ENCODE measurements at places on chromosomes 4 and X.
A peak's percentile ranks its signal among the peaks of the same experiment; 100 is the strongest.

GRCh38 chr4:28916585-28916984 lies 1803.6 kb upstream of the PCDH7 start:
- no peak for DNase-seq

DNA sequence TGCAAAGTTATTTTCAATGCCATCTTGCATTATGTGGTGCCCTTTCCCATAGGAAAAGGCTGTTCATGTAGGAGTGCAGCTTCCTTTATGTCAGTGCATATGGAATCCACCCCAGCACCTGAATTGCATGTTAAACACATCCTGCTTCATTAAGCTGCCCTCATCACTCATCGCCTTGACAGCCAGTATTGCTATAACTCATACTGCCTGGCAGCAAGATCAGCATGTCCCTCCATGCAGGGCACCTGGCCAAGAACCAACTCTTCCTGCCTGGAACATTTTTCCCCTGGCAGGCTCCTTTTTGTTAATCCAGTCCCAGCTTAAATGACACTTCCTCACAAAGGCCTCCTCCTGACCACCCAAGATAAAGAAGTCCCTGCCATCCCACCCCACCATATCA lies 23.5 kb upstream of the CA5B start:
- DNase-seq: no peak

DNA sequence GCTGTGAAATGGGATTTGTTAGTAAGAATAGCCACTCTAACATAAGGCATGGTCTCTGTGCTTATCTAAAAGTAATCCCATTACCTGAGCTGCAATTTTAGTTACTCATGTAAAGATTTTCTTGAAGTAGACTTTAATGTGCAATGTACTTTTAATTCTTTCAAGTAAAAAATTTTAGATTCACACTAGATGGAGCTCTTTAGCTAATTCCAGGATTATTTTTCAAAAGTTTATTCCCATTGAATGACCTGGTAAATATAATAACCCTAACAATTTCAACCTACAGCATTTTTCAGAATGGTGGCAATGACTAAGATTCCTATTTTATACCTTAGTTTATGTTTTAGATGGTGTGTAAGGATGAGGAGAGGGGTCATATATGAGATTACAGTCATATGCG lies 18.1 kb downstream of the USP38 start:
- peak; percentile 8 for DNase-seq

- no peak for DNase-seq
Measured at GRCh38 chrX:28756647-28757046, 169.4 kb downstream of the IL1RAPL1 start.

- DNase-seq: no peak
Measured at GRCh38 chr4:26179316-26179760, 141.5 kb upstream of the RBPJ start.

- DNase-seq: no peak
Measured at GRCh38 chr4:176274441-176274840, 5.4 kb upstream of the ASB5 start.

DNA sequence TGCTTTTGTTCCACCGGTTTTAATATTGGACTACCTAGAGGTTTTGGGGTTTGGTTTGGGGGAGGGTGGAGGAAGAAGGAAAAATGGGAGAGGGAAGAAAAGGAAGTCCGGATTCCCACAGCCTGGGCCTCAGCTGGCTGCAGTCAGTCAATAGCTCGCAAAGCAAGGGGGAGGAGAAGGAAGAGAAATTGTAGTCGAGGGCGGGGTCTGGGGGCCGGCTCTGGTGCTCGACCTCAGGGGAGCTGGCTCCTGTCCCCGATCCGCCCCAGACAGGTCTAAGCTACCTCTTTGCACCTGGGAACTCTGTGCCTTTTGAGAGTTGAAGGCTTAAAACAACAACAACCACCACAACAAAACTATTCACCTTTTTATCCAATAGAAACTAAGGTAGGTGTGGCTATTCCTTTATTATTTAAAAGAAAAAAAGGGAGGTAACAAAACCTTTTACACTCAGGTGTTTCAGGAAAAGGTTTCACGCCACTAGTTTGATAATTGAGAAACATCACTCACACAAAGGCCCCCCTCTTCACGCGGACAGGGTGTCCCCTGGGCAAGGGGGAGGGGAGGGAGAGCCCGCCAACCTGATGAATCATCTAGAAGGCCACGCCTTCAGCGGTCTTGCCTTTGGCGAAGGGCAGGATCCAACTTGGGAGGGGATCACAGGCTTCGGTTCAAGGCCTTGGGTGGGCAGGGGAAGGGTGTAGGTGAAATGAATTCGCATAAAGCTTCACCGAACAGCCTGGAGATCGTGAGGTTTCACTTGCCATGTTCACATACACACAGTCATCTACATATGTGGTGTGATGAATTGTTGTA lies 1.6 kb upstream of the LNX1 start:
- DNase-seq: no peak

DNA sequence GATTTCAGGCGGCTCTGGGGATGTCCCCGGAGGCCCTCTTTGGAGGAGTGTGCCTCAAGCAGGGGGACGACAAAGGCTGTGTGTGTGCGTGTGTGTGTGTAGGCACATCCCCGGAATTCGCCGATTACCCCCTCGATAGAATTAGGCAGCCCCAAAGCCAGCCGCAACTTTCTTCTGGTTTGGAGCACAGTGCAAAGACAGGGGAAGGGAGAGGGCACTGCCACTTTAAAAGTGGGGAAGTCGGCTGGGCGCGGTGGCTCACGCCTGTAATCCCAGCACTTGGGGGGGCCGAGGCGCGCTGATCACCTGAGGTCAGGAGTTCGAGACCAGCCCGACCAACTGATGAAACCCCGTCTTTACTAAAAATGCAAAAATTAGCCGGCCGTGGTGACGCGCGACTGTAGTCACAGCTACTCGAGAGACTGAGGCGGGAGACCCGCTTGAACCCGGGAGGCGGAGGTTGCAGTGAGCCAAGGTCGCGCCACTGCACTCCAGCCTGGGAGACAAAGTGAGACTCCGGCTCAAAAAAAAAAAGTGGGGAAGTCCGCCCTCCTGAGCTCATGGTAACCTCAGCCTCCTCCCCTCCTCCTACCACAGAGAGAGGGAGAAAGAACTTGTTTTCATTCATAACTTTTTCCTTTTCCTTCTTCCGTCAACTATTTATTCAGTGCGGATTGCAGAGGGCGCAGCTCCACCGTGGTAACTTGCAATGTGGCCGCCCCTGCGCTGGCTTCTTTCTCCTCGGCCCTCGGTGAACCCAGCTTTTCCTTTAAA lies 2.4 kb downstream of the SPRY1 start:
- DNase-seq: no peak

DNA sequence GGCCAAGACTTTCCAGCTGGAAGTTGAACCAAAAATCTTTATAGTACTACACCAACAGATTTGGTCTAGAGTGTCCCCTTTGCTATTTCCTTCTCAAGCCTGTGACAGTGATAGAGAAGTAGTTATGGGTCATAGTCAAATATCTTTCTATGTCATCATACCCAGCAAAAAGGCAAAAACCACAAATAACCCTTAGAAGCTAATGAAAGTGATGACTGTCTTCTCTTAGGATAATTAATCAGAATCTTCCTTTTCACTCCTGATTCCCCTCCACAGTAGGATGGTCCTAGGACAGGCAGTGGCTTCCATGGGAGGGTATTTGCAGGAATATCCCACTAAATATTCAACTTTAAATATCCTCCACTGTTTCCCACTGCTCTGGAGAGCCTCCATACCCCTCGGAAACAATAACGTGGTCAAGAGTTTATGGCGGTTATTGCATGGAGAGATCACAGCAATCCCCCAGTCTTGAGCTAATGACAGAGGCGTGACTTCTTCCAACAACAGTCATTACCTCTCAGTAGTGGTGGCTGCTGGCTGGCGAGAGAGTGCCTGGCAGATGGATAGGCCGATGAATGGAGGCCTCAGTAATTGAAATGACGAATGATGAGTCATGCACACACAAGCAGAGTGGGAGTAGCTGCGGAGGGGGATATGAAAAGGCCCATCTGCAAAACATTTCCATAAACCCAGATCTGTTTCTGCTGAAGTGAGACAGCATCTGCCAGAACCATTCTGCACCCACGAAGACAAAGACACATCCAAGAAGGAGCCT lies 154.9 kb downstream of the STK32B start:
- DNase-seq: no peak

DNA sequence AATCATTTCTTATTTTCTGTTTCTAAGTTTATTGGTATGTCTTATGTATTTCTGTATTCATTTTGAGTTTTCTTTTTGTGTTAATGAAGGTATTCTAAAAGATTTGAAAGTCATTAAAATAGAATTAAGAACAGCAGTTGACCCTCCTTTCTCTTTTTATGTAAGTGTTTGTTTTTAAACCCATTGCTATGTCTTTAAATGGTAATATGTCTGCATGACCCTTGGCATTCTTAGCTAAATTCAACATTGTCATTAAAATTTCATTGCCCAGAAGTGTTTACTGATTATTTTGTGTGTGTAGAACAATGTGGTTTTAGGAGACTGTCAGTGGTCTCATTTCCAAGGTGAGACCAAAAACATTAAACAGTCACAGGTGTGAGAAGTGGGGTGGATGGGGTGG lies 197.8 kb downstream of the PCDH7 start:
- no peak for DNase-seq

GRCh38 chr4:17846266-17846665 lies 35.5 kb downstream of the NCAPG start:
- no peak for DNase-seq

DNA sequence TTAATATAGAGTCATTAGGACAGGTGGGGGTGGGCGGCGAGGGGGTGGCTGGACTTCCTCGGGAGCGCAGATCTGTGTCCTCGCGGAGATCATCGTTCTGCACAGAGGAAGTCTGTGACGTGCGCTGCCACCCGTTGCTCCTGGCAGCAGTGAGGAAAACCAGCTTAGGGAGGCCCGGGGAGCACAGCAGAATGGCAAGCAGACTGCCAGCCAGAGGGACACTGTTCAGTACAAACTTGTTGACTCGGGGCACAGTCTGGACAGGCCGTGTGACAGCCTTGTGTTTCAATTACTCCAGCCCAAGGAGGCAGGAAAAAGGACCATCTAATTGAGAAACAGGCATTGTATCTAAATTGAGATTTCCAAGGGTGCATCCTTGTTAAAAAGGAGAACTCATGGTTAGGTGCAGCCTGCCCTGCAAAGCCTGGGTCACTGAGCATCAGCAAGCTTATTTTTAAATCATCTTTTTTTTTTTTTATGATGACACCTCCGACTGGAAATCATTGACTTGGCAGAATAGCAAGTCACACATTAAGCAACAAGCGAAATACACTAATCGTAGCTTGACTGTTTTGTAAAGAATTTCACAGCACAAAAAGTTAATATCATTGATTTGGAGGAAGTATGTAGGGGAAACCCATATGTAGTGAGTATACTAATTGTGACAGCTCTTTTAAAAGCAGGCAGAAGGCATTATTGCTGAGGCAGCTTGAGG lies 512.0 kb upstream of the FAT1 start:
- no peak for DNase-seq

DNA sequence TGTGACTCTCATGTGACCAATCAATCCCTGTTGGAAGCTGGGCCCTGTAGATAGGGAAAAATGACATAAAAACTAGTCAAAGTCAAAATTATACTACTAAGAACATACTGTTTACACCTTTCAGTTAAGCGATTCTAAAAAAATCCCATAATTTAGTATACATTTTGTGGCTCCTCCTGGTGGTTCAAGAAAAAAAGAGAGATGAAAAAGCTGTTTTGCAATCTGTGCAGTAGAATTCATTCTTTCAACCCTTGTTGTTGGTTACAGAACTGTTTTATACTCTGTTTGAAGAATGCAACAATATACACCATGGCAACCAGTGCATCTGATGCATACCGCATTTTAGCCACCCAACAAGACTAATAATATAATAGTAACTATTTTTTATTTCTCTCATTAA lies 66.8 kb upstream of the ANK2 start:
- DNase-seq: no peak

DNA sequence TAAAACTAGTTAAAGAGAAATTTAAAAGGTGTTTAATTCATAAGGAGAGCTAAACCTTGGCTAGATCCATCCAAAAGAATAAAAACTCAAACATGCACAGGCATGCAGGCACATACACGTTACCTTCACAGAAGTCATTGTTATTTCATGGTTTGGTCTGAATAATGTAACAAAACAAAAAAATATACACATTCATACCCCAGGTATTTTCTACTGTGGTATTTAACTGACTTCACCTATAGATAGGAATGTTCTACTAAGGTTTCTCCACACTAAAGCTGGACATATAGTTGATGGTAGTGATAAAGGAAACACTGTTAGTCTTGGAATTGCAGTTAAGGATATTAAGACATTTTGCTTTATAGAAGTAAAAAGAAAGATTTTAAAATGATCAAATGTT lies 283.6 kb upstream of the PCDH10 start:
- DNase-seq: no peak

DNA sequence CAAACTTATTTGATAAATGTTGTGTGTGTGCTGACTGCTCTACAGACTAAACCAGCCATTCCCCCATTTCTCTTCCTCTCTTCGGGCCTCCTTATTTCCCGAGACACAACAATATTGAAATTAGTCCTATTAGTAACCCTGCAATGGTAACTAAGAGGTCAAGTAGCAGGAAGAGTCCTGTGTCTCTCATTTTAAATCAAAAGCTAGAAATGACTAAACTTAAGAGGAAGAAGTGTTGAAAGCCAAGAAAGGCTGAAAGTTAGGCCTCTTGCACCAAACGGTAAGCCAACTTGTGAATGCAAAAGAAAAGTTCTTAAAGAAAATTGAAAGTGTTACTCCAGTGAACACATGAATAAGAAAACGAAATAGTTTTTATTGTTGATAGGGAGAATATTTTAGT lies 357.8 kb upstream of the SLC7A11 start:
- no peak for DNase-seq

DNA sequence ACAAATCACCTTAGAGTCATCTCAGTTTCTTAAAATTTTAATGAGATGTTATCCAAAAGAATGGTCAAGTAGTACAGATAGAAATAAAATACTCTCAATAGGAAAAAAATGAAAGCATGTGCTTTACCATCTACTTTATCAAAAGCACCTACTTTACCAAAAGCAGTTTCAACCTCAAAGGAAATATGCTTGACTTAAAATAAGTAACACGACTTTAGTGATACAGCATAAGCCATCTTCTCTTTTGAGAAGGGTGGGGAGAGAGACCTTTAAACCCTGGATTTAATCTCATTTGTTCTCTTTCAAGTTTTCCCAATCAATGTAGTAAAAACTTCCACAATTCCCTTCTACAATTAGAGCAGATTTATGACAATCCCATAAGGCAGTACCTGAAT lies 26.5 kb downstream of the OTUD4 start:
- DNase-seq: no peak

GRCh38 chr4:33715841-33716395 lies 2528.4 kb downstream of the ARAP2 start:
- peak; percentile 14 for DNase-seq

- no peak for DNase-seq
Measured at GRCh38 chr4:100929758-100930157, 411.9 kb upstream of the EMCN start.

GRCh38 chrX:2690856-2691542 lies at the start of gene CD99:
Gene CD99, plus strand, starts transcription at chrX:2691295. Its CDS starts 66 bp downstream, at chrX:2691361.
- no peak for DNase-seq
